ENCODE measurements at places on chromosomes 1 and 21. TPM values are rescaled to one million over a fixed set of nuclear protein-coding genes. Genes with fewer than 3 reads are reported as not detected.

Gene CR2
- 0.51 TPM for total RNA-seq

Gene FABP3
- not detected for total RNA-seq

Gene GIPC2
- total RNA-seq, result 0.04 TPM

Gene LRRC8D
- total RNA-seq, result 25.0 TPM

Gene TFF3
- total RNA-seq, result 0.72 TPM

Gene PGLYRP4
- total RNA-seq, result 0.13 TPM

Gene ARMH1
- not detected for total RNA-seq

Gene ICOSLG
- 0.62 TPM for total RNA-seq

Gene SLC9C2
- not detected for total RNA-seq

Gene HFM1
- total RNA-seq, result 3.3 TPM

Gene CD1B
- total RNA-seq, result not detected

Gene CFAP74
- total RNA-seq, result not detected

Gene LCE1B
- total RNA-seq, result not detected

Gene RCC2
- total RNA-seq, result 292 TPM

- DNase-seq, result no peak
Measured at GRCh38 chr1:229323201-229323600, 19.6 kb downstream of the CCSAP start.

- peak; percentile 69 for DNase-seq
Measured at GRCh38 chr1:38784452-38785284, 74.9 kb downstream of the RRAGC start.

GRCh38 chr1:47180603-47181094, 9.2 kb downstream of the PDZK1IP1 start:
- peak; percentile 36 for DNase-seq

DNA sequence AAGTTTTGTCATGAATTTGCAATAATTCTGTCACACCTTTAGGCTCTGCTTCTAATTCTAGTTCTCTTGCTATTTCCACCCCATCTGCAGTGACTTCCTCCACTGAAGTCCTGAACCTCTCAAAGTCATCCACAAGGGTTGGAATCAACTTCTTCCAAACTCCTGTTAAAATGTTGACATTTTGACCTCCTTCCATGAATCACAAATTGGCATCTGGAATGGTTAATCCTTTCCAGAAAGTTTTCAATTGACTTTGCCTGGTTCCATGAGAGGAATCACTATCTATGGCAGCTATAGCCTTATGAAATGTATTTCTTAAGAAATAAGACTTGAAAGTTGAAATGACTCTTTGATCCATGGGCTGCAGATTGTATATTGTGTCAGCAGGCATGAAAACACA, 19.7 kb upstream of the SFT2D2 start:
- DNase-seq, result no peak

- no peak for DNase-seq
Measured at GRCh38 chr1:68228851-68229250, 3.5 kb downstream of the WLS start.

DNA sequence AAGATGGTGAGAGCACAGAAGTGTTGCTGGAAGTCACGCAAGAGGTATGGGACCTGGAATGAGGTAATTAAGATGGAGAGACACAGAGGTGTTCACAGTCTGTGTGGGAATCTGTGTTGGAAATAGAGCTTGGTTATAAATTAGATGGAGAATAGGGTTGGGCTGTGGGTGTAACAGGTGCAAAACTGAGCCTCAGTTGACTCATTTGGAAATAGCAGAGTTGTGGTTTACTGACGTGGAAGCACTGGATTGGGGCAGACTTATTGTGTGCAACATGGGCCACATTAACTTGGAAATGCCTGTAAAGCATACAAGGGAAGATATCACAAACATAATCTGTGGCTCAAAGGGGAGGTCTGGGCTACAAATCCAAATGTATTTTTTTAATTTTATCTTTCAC, 13.0 kb downstream of the CAMSAP2 start:
- DNase-seq, result no peak

GRCh38 chr21:37264808-37265207, 2.3 kb downstream of the VPS26C start:
- peak; percentile 28 for DNase-seq

- DNase-seq, result peak; percentile 48
Measured at GRCh38 chr21:44866780-44867179, 6.7 kb downstream of the PTTG1IP start.

DNA sequence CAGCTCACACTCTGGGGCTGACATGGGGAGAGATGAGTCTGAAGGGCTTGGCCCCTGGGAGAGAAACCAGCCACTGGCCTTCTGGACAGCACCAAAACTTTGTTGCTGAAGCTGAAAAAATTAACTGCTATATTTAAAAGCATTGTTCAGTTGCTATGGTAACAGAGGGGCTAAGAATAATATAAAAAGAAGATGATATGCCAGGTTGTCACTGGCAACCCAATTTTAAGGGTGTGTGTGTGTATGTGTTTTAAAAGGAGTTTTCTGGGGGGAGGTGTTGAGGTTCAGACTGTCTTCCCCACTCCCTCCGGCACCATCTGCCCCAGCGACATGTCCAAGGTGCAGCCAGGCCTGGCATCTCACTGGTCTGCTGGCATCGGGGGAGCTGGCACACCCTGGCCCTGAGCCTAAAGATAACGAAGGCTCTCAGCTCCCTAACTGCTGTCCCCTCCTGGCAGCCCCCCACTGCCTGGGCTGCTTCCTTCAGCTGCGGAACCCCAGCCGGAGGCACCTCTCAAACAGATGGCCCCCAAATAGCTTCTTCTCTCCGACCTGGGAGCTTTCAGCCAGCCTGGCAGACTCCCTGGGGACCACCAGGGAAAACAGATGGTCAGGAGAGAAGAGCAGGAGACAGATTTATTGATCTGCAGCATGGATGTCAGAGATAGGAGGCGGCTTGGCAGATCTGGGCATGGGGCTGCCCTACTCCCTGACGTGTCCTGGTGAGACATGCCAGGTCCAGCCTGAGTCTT, 203.9 kb downstream of the HIVEP3 start:
- no peak for DNase-seq

GRCh38 chr1:181206513-181206912, 118.0 kb downstream of the IER5 start:
- no peak for DNase-seq

DNA sequence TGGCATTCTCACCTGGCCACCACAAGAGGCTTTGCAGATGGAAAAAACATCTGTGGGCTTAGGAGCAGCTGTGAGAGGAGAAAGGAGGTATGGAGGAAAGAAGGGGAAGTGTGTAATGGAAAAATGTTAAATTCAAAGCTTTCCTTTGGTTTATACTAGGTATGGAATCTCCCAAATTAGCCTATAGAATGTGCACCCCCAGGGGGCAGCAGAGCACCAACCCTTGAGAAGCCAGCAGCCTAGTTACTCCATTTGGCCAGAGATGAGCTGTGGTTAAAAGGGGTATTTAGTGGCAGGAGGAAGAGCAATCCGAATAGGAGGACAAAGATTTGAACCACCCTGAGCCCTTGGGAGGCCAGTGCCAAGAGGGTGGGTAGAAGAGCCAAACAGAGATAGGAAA, 97.5 kb upstream of the CTTNBP2NL start:
- peak; percentile 74 for DNase-seq

DNA sequence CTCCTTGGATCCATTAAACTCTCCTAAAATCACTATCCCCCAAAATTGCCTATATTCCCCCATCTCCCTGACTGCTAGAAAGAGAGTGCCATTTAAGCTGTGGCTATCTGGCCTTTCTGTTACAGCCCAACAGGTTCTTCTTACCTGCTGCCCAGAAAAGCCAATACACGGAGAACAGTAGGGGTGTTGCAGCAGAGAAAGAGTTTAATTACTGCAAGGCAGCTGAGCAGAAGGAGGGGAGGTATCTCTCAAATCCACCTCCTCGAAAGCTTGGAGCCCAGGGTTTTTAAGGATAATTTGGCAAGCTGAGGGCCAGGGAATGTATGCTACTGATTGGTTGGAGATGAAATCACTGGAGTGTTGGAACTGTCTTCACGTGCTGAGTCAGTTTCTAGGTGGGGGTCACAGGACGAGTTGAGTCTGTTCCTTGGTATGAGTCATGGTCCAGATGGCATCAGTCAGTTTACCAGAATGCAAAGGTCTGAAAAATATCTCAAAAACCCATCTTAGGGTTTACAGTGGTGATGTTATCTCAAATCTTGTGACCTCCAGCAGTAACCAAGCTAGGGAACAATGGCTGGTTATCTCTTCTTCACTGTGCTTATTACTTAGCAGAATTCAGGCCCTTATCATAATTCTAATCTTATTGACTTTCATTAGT, 89.8 kb downstream of the SMYD3 start:
- no peak for DNase-seq

DNA sequence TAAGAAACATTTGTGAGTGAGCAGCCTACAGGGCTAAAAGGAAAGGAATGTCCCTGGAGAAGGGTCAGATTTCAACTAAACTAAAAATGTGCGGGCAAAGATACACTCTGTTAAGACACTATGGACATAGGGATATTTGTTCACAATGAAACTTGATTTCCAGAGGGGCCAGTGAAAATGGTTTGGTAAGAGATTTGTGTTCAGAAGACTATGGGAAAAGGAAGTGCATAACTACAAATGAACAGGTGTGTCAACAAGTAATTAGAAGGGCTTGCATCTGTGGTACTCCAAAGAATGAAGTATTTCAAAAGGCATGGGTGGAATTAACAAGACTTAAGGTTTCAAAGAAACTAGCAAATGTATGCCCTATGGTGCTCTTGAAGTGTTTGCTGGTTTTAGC, 60.4 kb downstream of the NME7 start:
- DNase-seq, result no peak

DNA sequence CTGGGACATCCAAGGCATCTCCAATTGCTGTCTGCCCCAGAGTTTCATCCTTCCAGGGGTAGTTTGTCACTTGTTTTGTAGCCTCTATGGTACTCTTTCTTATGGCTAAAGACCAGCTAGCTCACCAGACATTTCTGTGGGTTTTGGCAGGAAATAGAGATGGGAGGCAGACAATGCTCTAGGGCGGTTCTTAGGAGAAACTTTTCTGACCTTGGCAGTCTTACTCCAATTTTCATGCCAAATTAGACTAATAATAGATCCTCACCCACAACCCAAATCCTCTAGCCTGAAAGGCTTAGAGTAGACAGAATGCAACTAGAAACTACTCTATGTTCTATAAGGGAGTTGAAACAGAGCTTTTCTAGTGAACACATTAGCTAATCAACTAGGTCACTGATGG, 69.8 kb downstream of the LRIG2 start:
- no peak for DNase-seq

- no peak for DNase-seq
Measured at GRCh38 chr1:53439337-53440207, 19.6 kb upstream of the DMRTB1 start.

DNA sequence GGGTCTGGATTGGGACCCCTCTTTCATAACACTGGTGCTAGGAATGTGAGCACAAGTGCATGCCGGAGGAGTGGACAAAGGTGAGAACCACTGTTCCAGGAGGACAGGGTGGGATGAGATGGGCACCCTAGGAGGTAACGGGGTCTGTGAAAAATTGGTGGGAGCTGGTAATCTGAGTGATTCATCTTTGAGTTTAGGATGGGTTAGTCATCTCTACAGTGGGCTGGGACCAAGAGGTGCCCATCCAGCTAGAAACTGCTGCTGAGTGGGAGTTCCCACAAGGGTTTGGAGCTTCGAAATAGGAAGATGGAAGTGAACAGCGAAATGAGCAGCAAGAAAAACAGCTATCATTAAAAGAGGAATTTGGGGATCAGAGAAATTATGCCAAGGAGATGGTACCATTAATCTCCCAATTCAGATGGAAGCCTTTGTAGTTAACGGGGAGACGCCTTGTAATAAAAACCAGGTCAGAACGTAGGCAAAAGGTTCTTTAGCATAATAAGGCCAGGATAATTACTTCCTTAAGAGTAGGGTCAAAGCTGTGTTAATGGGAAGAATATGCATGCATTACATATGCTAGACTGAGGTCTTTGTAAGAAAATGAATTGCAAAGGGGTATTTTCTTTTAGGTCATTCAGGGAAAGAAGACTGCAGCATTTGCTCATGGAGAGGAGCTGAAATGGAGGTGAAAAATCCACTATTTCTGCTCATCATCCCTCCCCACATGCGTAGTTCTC, 55.5 kb downstream of the OLFML3 start:
- no peak for DNase-seq

GRCh38 chr1:54768093-54768492, 3.8 kb upstream of the PARS2 start:
- no peak for DNase-seq

- DNase-seq, result no peak
Measured at GRCh38 chr1:14742181-14742980, 143.9 kb downstream of the KAZN start.

- DNase-seq, result no peak
Measured at GRCh38 chr1:230186874-230187273, 119.8 kb downstream of the GALNT2 start.

- no peak for DNase-seq
Measured at GRCh38 chr1:215667761-215668160, 100.7 kb downstream of the KCTD3 start.

DNA sequence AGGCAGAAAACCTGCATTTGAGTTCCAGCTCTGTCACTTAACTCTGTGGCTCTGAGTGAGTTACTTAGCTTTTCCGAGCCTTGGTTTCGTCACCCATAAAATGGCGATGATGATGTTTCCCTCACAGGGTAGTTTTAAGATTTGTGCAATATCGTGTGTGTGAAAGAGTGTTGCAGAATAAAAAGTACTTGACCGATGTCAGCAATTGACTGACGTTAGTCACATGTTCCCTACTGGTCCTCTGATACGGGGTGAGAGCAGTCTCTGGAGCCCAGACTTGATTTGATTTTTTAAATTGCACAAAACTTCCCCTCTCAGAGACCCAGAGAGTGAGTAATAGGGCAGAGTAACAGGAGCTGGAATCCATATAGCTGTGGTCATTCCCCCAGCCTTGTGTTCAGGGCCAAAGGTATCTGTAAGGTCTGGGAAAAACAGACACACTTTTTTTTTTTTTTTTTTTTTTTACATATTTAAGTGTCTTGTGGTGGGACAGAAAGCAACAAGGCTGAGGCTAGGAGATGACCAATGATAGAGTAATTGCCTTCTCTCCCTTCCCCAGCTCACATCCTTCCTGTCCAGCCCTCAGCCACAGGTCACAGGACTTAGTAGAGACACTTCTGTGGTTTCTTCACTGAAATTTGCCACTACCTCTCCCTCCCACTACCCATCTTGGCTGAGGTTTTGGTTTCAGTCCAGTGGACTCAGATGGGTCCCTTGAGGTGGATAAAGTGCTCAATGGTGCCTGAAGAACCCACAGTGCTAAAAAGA, 2.0 kb downstream of the FCER1G start:
- DNase-seq, result no peak

- DNase-seq, result no peak
Measured at GRCh38 chr1:239125027-239125426, 261.3 kb upstream of the CHRM3 start.

GRCh38 chr1:151501474-151501873, 9.7 kb upstream of the CGN start:
- peak; percentile 38 for DNase-seq

- DNase-seq, result peak; percentile 66
Measured at GRCh38 chr1:207404849-207405525, 49.1 kb upstream of the CR2 start.

- DNase-seq, result peak; percentile 81
Measured at GRCh38 chr1:228164561-228165371, 838 bp upstream of the IBA57 start.

Measured in K562 (cell line).